WTC11 (cell line): ENCODE measurements at places on chromosomes 11 and 22.
A peak's percentile ranks its signal among the peaks of the same experiment; 100 is the strongest.

- no peak for DNase-seq
Observed at GRCh38 chr11:45651156-45651555, 14.3 kb downstream of the CHST1 start.

- peak; percentile 63 for DNase-seq
Observed at GRCh38 chr11:44632466-44633123, 67.1 kb downstream of the CD82 start.

DNA sequence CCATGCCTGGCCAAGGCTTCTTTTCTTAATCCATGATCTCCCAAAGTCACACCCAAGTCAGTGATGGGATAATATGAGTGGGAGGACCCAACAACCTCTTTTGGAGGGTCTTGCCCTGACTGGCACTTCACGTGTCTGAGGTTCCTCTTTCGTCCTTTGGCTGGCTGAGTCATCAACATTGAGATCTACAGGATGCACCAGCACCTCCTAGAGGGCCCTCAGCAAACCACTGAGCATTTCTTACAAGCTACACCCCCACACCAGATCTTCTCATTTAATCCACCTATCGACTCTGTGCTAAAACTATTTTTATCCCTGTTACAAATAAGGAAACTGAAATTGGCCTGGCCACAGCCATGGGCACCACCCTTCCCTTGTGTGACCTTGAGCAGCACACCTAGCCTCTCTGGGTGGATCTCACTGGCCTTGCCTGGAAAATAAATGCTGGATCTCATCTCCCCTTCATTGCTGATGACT is 63.4 kb downstream of the FLI1 start:
- peak; percentile 36 for DNase-seq

DNA sequence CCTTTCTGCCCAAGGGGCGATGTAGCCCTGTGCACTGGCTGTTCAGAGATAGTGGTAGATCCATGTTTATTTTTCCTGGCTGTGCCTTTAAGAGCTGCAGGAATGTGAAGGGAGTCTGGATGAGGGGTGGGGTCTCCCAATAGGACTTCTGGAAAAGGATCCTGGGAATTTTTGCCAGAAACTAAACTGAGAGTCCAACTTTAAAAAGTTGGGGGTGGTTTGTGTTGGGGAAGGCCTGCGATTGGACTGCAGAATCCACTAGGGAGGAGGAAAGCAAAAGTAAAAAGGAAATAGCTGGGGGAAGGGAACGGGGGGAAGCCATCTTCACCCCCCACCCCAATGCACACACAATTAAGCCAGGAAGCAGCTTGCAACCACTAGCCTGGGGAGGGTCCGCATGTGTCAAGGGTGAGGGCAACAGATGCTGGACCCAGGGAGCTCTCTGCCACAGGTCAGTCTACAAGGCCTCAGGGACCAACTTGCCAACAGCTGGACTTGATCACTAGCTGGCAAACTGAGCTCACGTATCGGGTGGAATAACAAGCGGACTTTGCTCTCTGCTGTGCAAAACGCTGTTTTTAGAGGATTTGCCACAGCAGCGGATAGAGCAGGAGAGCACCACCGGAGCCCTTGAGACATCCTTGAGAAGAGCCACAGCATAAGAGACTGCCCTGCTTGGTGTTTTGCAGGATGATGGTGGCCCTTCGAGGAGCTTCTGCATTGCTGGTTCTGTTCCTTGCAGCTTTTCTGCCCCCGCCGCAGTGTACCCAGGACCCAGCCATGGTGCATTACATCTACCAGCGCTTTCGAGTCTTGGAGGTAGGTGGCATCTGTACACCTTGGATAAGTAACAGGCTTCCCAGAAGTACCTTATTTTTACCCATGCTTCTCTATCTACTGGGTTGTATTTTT is at the start of gene OLFML1:
TSS of gene OLFML1 (plus strand) at position 321 of the 912 bp plus-strand sequence. CDS start at position 691, 370 bp downstream.
- DNase-seq = no peak

- DNase-seq = no peak
Observed at GRCh38 chr11:128757886-128758612, 64.2 kb downstream of the FLI1 start.

DNA sequence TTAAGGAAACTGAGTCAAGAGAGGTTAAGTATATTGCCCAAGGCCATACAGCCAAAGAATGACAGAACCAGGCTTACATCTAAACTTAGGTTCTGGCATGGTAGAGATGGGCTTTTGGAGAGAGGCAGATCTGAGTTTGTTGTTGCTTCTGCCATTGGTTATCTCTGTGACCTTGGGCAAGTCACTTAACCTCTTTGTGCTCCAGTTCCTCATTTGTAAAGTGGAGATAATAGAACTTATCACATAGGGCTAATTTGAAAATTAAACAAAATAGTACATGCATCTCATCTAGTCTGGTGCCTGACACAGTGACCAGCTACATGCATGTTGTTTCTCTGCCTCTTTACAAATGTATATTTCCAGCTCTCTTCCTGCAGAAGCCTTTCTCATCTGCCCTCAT is 47.0 kb upstream of the PLET1 start:
- no peak for DNase-seq

DNA sequence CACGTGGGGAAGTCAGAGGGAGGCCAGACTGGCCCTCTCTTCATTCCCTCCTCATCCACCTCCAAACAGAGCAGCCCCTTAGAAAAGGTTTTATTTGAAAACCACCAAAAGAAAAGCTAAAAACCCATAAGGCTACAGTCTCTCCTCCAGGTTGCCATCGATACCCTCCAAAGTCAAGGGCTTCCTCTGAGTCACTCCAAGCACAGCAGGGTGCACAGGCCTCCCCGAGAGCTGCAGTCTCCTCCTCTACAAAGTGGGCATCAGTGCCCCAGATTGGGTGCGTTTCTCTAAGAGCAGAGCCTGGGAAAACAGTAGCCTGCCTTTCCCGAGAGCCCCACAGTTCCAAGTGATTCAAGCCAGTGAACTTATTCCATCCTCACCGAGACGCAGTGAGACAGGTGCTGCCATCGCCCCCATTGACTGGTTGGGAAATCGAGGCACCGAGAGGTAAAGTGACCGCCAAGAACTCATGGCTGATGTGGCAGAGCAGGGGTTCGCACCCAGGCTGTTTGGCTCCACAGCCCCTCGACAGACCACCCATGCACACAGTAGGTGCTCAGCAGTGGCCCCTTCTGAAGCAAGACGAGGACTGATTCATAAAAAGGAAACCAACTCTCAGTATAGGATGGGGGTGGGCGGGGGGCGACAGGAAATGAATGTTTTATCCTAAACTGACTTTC is 91.7 kb upstream of the SHISAL1 start:
- no peak for DNase-seq
